ENCODE measurements at places on chromosomes 1 and 21.

- no peak for DNase-seq
Measured at GRCh38 chr1:87933171-87933570, 604.5 kb downstream of the LMO4 start.

DNA sequence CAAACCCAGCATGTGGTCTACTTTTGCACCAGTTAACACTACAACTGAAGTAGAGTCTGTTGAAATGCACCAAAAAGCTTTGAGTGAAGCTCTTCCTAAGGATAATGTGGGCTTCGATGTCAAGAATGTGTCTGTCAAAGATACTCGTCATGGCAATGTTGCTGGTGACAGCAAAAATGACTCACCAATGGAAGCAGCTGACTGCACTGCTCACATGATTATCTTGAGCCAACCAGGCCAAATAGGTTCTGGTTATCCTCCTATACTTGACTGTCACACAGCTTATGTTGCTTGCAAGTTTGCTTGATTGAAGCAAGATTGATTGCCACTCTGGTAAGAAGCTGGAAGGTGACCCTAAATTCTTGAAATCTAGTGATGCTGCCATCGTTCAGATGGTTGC lies 85.2 kb downstream of the DENND1B start:
- no peak for DNase-seq

GRCh38 chr1:29117381-29117780 lies 6.3 kb downstream of the TMEM200B start:
- DNase-seq = no peak

DNA sequence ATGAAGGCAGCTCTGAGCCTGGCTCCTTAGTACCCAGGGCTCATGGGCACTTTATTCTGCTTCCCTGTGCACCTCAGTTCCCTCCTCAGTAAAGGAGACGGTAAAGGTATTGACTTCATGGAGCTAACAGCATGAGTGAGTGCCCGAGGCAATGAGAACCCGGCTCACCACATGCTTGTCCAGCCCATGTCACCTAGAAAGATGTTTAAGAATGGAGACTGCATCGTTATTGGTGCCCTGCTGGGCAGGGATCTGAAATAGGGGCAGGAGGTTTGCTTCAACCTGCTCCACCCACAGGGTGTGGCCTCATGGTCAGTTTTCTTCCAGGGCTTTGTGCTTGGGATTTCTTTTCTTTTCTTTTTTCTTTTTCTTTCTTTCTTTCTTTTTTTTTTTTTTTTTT lies 7.0 kb upstream of the KCNE1 start:
- no peak for DNase-seq

GRCh38 chr1:70945676-70946075 lies 101.9 kb downstream of the PTGER3 start:
- DNase-seq = no peak

GRCh38 chr21:37176716-37177115 lies 90.4 kb downstream of the VPS26C start:
- DNase-seq = no peak

- DNase-seq = no peak
Measured at GRCh38 chr1:92424381-92424780, 62.3 kb downstream of the GFI1 start.

- DNase-seq = no peak
Measured at GRCh38 chr1:17427696-17428660, 11.5 kb downstream of the RCC2 start.

DNA sequence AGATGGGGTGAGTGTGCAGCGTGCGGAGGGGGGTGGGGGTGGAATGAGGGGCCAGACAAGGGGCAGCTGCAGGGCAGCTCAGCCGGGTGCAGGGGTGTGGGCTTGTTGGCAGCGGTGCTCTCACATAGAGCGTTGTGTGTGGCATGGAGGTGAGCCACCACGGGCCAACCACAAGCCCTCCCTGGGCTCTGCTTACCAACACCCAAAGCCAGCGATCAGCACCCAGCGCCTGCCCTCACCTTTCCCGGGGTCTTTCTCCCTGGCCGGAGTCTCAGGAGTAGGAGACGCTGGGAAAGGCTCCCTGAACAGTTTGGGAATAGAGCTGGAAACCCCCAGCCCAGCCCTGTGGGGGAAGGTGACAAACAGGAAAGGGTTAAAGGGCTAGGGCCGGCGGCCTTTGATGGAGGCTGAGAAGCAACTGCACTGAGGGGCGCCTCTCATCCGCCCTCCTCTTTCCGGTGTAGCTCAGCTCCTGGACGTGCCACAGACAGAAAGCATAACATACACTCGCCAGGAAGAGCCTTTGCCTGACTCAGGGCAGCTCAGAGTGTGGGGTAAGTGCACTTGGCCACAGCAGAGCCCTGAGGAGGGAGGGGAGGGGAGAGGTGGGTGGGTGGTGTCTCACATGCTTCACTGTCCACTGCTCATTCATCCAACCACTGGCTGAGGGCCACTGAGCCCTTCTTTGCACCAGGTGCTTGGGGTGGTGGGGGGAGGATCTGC lies 577 bp downstream of the IKBKE start:
- peak; percentile 85 for DNase-seq

- DNase-seq = peak; percentile 30
Measured at GRCh38 chr1:182617734-182618351, 13.7 kb upstream of the RGS16 start.
